ENCODE measurements at places on chromosomes 4 and X.
A peak's percentile ranks its signal among the peaks of the same experiment; 100 is the strongest.

DNA sequence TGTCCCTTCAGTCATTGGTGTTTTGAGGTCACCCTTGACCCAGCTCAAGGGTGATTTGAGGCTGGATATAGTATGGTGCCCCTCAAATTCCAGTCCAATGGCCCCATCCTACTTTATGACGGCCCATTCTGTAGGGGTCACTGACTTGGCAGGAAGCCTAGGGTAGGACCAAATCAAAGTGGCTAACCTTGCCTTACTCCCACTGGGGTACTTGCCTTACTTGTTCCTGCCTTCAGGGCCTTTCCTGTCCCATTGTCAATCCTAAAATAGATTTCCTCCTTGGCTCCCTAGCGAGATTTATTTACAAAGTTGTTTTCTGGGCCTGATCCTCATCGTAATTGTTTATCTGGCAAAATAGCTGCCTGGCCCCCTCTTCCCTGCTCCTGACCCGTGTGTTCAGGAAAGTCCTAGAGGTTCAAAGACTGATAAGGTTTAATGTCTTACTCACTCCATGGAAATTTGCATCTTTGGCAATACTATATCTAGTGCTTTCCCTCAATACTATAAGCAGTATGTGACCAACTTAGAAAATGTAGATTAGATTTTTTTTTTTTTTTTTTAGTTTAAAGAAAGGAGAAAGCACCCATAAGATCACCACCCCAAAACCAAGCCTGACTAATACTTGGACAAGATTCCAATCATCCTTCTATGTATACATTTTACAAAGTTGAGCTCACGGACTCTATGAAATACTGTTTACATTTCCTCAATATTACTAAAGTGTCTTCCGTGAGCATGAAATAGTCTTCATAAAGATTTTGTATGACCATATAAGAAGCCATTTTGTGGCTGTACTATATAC lies 44.8 kb downstream of the MSN start:
- no peak for DNase-seq

DNA sequence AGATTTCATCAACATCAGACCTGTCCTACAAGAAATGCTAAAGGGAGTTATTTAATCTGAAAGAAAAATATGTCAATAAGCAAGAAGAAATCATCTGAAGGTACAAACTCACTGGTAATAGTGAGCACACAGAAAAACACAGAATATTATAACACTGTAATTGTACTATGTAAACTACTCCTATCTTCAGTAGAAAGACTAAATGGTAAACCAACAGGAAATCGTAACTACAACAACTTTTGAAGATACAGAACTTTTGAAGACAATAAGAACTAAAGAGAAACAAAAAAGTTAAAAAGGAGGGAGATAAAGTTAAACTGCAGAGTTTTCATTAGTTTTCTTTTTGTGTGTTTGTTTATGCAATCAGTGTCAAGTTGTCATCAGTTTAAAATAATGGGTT lies 12.4 kb downstream of the MED14 start:
- DNase-seq = no peak

DNA sequence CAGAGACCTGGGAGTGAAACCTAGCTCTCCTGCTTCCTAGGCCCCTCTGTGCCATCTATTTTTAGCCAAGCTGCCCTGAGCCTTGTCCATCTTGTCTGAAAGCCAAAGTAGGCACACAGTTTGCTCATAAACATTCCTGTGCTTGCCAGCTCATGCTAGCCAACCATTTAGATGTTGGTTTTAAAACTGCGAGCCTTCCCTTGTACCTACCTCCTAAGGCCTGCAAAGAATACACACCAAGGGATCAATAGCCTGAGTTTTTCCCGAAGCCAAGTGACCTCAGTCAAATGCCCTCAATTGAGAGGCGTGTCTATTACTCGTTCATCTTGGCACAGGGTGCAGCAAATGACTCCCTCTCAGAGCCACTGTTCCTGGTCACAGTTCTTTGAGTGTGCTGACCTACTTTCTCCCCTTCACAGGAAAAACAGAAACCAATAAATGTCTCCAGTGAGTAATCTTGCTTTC lies 48.5 kb downstream of the ZCCHC12 start:
- no peak for DNase-seq

DNA sequence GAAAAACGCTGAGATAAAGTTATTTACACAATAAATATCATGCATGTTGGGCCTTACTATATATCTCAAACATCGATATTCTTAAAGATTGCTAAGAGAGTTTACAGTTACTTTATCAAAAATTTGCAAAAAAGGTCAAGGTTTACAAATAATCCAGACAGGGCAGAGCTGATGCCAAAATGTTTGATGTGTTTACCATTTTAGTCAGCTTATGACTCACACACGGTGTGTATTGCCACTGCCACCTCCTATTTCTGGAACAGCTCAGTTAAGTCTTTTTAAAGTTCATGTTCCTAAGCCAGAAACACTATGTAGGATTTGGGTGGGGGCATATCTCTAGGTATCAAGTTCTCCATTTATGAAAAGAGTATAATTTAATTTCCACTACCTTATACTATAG lies 580.6 kb downstream of the INPP4B start:
- DNase-seq = peak; percentile 50

All from T-helper 2 cell (primary cell).